ENCODE measurements at places on chromosomes 6 and 20.

DNA sequence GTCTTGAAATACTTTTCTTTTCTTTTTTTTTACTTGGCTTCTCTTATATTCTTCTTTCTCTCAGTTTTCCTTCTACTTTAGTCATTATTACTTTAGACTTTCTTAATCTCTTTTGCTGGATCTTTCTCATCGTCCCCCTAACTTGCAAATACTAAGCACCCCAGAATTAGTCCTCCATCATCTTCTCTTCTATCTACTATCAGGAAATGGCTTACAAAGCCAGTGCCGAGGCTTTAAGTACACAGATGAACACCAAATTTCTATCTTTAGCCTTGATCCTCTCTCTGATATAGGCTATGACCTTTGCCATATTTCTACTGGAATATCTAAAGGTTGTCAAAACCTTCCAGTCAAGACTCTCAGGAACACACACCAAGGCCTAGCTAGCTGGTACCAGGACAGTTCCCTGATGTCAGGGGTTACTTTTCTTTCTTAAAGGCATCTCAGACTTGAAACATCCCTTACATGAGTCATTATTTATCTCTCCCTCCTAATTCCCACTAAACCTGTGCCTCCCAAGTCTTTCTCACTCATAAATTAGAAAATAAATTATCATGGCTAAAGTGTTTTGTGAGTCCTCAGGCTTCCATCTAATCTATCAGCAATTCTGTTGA is 278.6 kb upstream of the TCF21 start:
- no peak for DNase-seq

DNA sequence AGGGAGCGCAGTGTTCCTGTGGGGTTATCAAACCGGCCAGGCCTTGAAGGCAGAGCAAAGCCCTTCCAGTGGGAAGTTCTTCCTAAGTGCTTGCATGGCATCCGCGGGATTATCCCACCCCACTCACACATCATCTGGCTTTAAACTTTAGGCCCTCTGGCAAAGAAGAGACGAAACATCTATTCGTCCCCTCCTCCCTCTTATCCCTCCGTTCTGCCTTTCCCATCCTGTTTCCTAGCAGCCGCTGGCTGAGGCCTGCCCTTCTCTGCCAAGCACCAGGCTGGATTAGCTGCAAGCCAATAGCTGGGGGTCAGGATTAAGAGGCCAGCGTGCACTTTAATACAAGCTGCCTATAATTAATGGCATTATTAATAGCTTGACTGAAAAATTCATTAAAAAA is 621.0 kb downstream of the PKHD1 start:
- no peak for DNase-seq

GRCh38 chr20:5030348-5031205 is 29.3 kb upstream of the SLC23A2 start:
- DNase-seq, result no peak

- peak; percentile 96 for DNase-seq
Measured at GRCh38 chr6:36302227-36302976, 32.5 kb downstream of the PNPLA1 start.

DNA sequence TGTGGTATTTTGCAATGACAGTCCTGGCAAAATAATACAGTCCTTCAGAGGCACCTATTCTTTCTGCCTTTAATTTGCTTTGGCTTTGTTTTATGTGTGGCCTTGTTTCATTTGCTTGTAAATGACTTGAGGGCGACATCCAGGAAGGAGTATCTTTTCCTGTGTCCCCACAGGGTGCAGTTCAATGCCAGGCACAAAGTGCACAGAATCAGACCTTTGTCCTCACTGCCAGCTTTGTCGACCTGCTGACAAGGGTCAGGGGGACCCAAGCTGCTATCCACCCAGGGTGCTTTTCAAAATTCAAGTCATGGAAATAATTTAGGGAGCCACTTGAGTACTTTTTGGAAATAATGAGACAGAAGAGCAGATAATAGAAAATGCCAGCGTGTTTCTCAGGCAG is 37.0 kb upstream of the CDKN1A start:
- no peak for DNase-seq

- DNase-seq, result no peak
Measured at GRCh38 chr20:8740265-8740664, 328.6 kb upstream of the PLCB4 start.

- DNase-seq, result no peak
Measured at GRCh38 chr6:22132656-22133055, 164.2 kb downstream of the PRL start.

DNA sequence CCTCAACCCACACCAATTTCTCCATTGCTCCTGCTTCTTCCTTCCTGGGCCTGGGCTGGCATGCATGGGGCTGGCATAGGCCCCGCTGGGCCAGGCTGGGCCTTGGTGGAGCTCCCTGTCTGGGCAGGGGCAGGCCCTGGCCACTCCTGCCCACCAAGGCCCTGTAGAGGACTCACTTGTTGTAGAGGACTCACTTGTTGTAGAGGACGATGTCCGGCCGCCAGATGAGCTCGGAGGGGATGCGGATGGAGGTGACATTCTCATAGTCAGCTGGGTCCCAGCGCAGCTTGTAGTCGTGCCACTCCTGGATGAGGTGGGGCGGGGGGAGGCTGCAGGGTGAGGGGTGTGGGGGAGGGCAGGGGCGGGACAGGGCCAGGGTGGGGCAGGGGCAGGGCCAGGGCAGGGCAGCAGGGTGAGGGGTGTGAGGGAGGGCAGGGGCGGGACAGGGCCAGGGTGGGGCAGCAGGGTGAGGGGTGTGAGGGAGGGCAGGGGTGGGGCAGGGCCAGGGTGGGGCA is 5.3 kb downstream of the CHRNA4 start:
- DNase-seq, result no peak

DNA sequence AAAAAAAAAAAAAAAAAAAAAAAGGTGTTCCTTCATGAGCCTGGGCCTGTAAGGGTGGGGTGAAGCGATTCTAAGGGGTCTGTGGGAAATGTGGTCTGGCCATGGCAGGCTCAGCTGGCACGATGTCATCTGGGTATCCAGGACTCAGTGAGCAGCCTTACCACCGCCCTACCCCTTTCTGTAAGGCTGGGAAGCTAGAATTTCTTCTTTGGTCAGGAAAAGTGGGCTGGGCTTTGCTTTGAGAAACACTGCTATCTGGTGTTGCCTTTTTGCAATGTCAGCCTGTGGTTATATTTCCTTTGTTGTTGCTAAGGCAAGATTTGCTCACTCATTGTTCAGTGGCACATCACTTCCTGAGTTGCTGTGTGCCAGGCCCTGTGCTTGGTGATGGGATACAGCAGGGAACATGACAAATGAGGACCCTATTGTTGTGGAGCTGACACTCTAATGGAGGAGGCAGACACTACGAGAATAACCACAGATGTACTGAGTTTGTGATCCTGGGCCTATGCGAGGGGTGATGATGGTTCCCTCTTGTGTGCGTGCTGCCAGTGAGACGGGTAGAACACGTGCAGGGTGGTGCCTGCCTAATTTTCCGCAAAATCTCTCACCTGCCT is 45.9 kb upstream of the ZNFX1 start:
- peak; percentile 46 for DNase-seq

- no peak for DNase-seq
Measured at GRCh38 chr6:12022953-12023388, 10.9 kb downstream of the HIVEP1 start.

DNA sequence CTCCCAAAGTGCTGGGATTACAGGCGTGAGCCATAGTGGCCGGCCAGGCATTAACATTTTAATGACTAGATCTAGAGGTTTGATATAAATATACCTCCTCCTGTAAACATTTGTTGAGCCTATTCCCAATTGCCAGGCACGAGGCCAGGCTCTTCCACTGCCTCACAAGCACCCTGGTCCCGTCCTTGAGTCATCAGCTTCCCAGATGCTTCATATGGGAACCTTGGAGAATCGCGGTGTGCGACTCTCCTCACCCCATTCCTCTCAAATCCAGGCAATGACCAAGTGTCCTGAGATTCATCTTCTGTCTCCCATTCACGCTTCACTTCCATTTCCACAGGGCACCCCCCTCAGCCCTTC is 35.9 kb upstream of the PIM1 start:
- no peak for DNase-seq

- DNase-seq, result no peak
Measured at GRCh38 chr6:136426627-136427377, 123.4 kb downstream of the MAP7 start.

- DNase-seq, result no peak
Measured at GRCh38 chr6:164113637-164114036, 699.1 kb downstream of the QKI start.

- DNase-seq, result no peak
Measured at GRCh38 chr6:167045828-167046580, 46.8 kb downstream of the CEP43 start.

- no peak for DNase-seq
Measured at GRCh38 chr6:62614442-62614841, 328.4 kb upstream of the KHDRBS2 start.

DNA sequence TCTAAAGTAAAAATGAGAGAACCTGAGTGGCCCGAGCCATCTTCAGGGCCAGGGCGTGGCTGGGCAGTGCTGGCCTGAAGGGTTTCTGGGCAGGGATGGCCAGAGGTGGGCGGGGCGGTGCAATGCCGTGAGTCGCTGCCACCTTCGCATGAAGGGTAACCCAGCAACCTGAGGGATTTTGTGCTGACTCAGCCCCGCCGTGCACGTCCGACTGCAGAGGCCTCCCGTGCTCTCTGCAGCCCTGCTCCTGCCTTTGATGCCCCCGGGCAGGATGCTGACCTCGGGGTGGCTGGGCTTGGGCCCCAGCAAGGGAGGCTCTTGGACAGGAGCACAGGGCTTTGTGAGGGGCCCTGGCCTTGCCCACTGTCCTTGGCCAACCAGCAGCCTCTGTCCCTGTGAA is 81.7 kb upstream of the GATA5 start:
- DNase-seq, result no peak

DNA sequence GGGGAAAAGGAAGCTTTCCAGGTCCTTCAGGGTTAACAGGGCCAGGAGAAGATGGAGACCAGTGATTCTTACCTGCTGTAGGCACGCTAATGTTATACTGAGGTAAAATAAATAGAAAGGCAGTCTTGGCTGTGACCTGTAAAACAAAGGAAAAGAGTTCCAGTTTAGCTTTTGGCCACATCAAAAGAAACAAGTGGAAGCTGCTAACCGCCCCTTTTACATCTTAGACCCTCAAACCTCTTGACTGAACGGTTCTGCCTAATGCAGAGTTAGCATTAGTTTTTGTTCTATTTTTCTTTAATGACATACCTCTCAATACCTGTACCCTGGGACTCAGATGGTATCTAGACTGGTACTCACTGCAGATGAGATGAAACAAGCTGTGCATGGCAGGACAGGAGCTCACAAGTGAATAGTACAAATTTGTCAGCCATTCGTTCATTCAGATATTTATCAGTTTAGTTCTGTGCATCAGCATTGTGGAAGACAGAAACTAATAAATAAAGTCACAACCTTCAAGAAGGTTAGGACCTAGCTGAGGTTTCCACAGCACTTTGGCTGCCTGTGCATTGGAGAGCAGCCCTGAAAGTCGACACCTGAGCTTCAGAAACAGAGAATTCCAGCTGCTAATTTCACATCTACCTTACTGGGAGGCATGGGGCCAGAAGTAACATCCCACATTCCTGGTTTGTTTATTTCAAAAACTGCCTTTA is 41.0 kb downstream of the TRAM2 start:
- no peak for DNase-seq

DNA sequence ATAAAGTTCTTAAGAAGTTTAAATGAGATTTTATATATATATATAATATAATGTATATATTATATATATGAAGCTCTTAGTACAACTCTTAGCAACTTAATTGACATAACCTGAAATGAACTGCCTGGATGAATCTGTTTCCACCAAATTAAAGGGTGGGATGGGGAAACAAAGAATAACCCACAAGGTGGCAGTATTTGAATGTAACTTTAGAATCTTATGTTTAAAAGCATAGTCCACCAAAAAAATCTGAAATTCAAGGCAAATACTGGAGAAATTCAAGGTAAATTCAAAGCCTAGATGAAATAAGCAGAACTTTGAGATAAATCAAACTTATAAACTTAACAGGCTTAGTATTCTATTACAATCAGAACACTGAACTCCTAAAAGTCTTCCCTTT is 4.4 kb upstream of the IBTK start:
- DNase-seq, result no peak

GRCh38 chr20:36658300-36658699 is 12.3 kb upstream of the SLA2 start:
- peak; percentile 53 for DNase-seq
